ENCODE measurements at places on chromosomes 3 and 15. TPM values are rescaled to one million over a fixed set of nuclear protein-coding genes. Genes with fewer than 3 reads are reported as not detected.

GRCh38 chr15:91522605-91523332, 330.7 kb upstream of the SLCO3A1 start:
- H3K4me3 ChIP-seq: no peak overlapping the region
- no peaks in the 10 kb centered on the region for H3K27me3 ChIP-seq
- peaks cover 25% of the 10 kb centered on the region for H3K4me1 ChIP-seq
- peak; percentile 40 for DNase-seq

GRCh38 chr3:179772297-179772696, 119.5 kb downstream of the USP13 start:
- H3K27ac ChIP-seq: no peak overlapping the region
- H3K4me1 ChIP-seq: no peaks in the 10 kb centered on the region
- H3K27me3 ChIP-seq: no peaks in the 10 kb centered on the region
- DNase-seq: no peak
- H3K4me3 ChIP-seq: no peak overlapping the region

DNA sequence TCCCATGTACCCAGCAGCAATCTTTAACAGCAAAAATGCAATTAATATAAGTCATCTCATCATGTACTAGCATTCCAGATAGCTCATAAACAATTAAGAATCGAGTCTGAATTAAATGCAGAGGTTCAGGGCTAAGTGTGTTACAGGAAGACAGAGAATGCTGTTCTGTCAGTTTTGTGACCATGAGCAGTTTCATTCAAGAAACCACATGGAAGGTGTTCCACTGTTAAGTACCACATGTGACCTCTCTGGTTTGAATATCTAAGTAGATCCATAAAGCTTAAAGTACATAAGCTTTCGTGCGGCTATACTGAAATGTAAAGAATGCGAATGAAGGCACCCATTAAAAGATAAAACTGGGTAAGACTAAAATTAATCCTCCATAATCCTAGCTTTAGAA, 272.3 kb downstream of the IL5RA start:
- no peaks in the 10 kb centered on the region for H3K4me1 ChIP-seq
- H3K36me3 ChIP-seq: no peaks in the 10 kb centered on the region
- no peaks in the 10 kb centered on the region for H3K27me3 ChIP-seq
- H3K27ac ChIP-seq: no peak overlapping the region
- no peak for DNase-seq

DNA sequence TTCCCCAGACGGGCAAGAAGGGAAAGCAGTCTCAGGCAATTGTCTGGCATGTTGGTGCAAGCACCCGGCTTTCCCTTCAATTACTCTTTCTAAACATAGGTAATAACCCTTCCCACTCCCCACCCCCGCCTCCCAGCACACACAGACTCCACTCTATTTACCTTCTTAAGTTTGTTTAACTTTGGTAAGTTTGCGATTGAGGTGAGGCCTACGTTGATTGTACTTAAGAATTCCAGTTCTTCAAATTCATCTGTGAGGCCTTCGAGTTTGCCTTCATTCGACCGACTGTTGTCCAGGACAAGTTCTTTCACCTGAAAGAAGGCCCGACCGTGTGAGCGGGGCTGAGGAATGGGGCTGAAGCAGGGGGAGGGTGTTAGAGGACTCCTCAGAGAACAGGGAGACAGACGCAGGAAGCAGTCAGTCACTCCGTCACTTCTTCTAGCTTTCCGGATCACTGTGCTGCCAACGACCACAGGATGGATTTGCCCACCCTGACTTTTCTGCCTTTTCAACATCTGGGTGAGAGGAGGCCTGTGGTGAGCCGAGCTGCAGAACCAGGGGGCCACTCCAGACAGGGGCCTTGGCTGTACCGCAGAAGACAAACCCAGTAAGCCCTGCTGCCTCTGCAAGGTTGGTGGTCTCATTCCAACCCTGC, 33.0 kb downstream of the ANP32A start:
- H3K4me3 ChIP-seq: no peak overlapping the region
- H3K27me3 ChIP-seq: no peaks in the 10 kb centered on the region
- no peak for DNase-seq
- peaks cover 36% of the 10 kb centered on the region for H3K4me1 ChIP-seq
- H3K27ac ChIP-seq: no peak overlapping the region
- H3K36me3 ChIP-seq: peaks cover 38% of the 10 kb centered on the region

- H3K4me3 ChIP-seq: peak within 1 kb of the TSS; percentile 49
- no peaks in the 10 kb centered on the region for H3K36me3 ChIP-seq
- DNase-seq: peak; percentile 36
- H3K27me3 ChIP-seq: peaks cover 8% of the 10 kb centered on the region
- H3K4me1 ChIP-seq: peaks cover 18% of the 10 kb centered on the region
Measured at GRCh38 chr15:78565097-78565950, at the start of gene CHRNA5. Gene CHRNA5, plus strand, starts transcription at chr15:78565520. Its CDS starts 200 bp downstream, at chr15:78565720.

- no peaks in the 10 kb centered on the region for H3K36me3 ChIP-seq
- H3K4me1 ChIP-seq: no peaks in the 10 kb centered on the region
- H3K27me3 ChIP-seq: no peaks in the 10 kb centered on the region
- no peak overlapping the region for H3K27ac ChIP-seq
- no peak overlapping the region for H3K4me3 ChIP-seq
Measured at GRCh38 chr3:46393554-46394434, 13.1 kb downstream of the CCR5AS start.

- no peak overlapping the region for H3K27ac ChIP-seq
- H3K4me1 ChIP-seq: no peaks in the 10 kb centered on the region
- no peak overlapping the region for H3K4me3 ChIP-seq
- no peaks in the 10 kb centered on the region for H3K36me3 ChIP-seq
- no peaks in the 10 kb centered on the region for H3K27me3 ChIP-seq
Measured at GRCh38 chr3:192303235-192303634, 424.1 kb downstream of the FGF12 start.

The SLC12A1 gene
- not detected for total RNA-seq

GRCh38 chr3:64341296-64341695, 116.0 kb upstream of the PRICKLE2 start:
- H3K4me1 ChIP-seq: no peaks in the 10 kb centered on the region
- no peaks in the 10 kb centered on the region for H3K27me3 ChIP-seq
- no peak for DNase-seq
- no peaks in the 10 kb centered on the region for H3K36me3 ChIP-seq

DNA sequence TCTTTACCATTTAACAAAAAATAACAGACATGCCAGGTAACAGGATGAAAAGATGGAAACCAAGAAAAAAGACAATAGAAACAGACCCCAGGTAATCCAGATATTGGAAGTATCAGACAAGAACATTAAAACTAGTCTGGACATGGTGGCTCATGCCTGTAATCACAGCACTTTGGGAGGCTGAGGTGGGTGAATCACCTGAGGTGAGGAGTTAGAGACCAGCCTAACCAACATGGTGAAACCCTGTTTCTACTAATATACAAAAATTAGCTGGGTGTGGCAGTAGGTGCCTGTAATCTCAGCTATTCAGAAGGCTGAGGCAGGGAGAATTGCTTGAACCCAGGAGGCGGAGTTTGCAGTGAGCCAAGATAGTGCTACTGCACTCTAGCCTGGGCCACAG, 40.6 kb downstream of the ACAD9 start:
- DNase-seq: no peak
- no peak overlapping the region for H3K4me3 ChIP-seq
- no peak overlapping the region for H3K27ac ChIP-seq
- H3K27me3 ChIP-seq: no peaks in the 10 kb centered on the region

GRCh38 chr15:70585707-70586034, 177.7 kb downstream of the UACA start:
- no peak overlapping the region for H3K4me3 ChIP-seq
- H3K4me1 ChIP-seq: peaks cover 10% of the 10 kb centered on the region
- H3K27me3 ChIP-seq: peaks cover 8% of the 10 kb centered on the region

- H3K4me3 ChIP-seq: no peak overlapping the region
- no peaks in the 10 kb centered on the region for H3K27me3 ChIP-seq
- no peaks in the 10 kb centered on the region for H3K36me3 ChIP-seq
- no peaks in the 10 kb centered on the region for H3K4me1 ChIP-seq
- no peak overlapping the region for H3K27ac ChIP-seq
Measured at GRCh38 chr15:97014001-97014400, 683.5 kb downstream of the NR2F2 start.

The ZNF80 gene
- 1.1 TPM for total RNA-seq

DNA sequence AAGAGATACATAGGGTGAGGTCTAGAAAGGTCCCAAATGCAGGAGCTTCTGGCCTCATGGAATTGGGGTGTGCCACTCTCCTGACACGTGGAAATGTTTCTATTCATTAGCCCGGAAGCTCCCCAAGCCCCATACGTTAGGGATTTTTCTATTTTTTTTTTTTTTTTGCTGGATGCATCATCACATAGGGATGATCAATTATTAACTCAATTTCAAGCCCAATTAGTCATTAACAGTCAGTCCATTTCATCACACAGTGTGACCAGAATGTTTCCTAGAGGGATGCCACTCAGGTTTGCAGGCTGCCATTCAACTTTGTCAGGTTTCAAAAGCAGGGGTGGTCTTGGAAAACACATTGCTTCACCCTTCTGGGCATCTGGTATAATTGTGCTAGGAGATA, 40.7 kb upstream of the MKRN3 start:
- H3K4me1 ChIP-seq: no peaks in the 10 kb centered on the region
- H3K36me3 ChIP-seq: no peaks in the 10 kb centered on the region
- H3K27ac ChIP-seq: no peak overlapping the region
- H3K4me3 ChIP-seq: no peak overlapping the region
- DNase-seq: no peak

GRCh38 chr3:150411106-150411460, 3.0 kb downstream of the TSC22D2 start:
- H3K4me1 ChIP-seq: peaks cover 60% of the 10 kb centered on the region
- peak overlapping the region; percentile 93 for H3K4me3 ChIP-seq
- DNase-seq: no peak
- H3K36me3 ChIP-seq: no peaks in the 10 kb centered on the region
- H3K27ac ChIP-seq: peak overlapping the region; percentile 95

The MAPKAPK3 gene
- total RNA-seq: 36.4 TPM

The CADM2 gene
- total RNA-seq: 0.38 TPM

DNA sequence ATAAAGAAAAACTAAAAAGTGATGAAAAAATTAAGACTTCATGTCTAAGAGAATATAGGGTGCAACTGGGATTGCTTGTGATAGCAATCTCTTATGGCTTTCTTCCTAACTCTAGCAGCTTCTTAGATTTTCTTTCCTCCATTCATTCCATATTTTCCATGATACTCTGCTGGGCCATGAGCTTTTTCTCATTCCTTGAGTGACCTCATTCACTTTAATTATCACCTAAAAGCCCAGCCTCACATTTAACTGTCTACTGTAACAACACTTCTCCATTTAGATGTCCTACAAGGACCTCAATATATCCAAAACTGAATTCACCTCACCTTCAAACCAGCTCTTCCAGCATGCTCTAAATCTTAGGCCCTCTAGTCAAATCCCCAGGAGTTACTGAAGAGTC, 49.5 kb upstream of the ANKRD28 start:
- H3K4me1 ChIP-seq: no peaks in the 10 kb centered on the region
- H3K27me3 ChIP-seq: no peaks in the 10 kb centered on the region
- no peak overlapping the region for H3K27ac ChIP-seq

DNA sequence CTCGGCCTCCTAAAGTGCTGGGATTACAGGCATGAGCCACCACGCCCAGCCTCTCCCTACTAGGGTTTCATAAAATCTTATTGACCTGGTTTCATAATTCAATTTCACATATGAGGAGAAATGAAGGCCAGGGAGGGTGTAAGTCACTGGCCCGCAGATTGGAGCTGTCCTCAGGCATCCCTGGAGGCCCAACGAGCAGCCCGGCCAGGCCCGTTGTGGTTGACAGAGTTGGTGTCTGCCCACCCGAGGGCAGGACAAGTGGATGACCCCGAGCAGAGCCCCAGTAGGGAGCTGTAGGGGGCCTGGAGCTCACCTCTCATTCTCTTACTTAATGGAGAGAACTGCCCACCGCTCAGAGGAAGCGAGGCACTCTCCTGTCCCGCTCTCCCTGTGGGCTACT, 78.9 kb downstream of the CPN2 start:
- no peaks in the 10 kb centered on the region for H3K27me3 ChIP-seq
- no peak for DNase-seq
- no peaks in the 10 kb centered on the region for H3K36me3 ChIP-seq
- no peaks in the 10 kb centered on the region for H3K4me1 ChIP-seq
- H3K4me3 ChIP-seq: no peak overlapping the region
- H3K27ac ChIP-seq: no peak overlapping the region

The VPS8 gene
- 85.9 TPM for total RNA-seq

DNA sequence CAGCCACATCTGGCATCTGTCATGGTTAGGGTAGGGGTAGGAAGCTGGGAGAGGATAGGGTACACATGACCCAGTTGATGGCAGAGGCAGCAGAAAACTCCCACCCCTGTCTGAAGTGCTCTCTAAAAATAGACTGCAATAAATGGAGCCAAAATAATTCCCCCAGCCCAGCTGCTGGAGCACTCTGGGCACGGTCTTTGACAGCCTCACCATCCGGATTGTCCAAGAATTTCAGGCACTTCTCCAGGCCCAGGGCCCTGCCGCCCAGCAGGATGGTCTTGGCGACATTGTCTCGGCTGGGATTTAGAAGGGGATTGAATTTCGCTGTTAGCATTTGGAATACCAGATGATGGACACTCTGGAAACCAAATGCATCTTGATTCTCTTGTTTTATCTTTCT, 103.7 kb downstream of the IQSEC1 start:
- H3K27me3 ChIP-seq: no peaks in the 10 kb centered on the region
- DNase-seq: no peak
- H3K4me1 ChIP-seq: peaks cover 56% of the 10 kb centered on the region
- H3K36me3 ChIP-seq: peaks cover 3% of the 10 kb centered on the region
- no peak overlapping the region for H3K27ac ChIP-seq
- no peak overlapping the region for H3K4me3 ChIP-seq

DNA sequence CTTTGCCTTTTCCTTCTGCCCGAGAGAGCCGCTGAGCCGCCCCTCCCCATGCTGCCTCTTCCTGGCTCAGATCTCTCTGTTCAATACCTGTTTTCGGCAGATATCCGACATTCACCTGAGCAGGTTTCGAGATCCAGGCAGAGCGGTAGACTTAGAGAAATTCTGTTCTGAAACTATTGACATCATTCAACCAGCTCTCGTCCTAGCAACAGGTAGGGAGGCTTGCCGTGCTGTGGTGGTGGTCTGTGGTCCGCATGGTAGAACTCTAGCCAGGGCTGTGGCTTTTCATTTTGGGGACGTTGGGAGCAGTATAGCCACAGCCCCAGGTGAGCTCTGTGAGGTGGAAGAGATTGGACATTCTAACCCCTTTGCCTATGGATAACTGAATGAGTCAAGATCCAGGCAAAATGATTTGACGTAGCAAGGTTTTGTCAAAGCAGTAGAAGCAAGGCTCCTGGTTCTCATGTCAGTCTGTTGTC, 810 bp downstream of the TMEM62 start:
- H3K27ac ChIP-seq: peak overlapping the region; percentile 72
- DNase-seq: no peak
- H3K36me3 ChIP-seq: peaks cover 10% of the 10 kb centered on the region
- peak overlapping the region; percentile 88 for H3K4me3 ChIP-seq
- peaks cover 18% of the 10 kb centered on the region for H3K4me1 ChIP-seq
- H3K27me3 ChIP-seq: no peaks in the 10 kb centered on the region

GRCh38 chr15:47548231-47548630, 169.1 kb upstream of the SEMA6D start:
- no peak overlapping the region for H3K4me3 ChIP-seq
- H3K27ac ChIP-seq: no peak overlapping the region
- H3K4me1 ChIP-seq: no peaks in the 10 kb centered on the region
- no peak for DNase-seq

The AMIGO3 gene
- not detected for total RNA-seq
